ENCODE measurements at places on chromosomes 4 and X.

- no peak for DNase-seq
Observed at GRCh38 chrX:63754136-63754859, 30.7 kb downstream of the ARHGEF9 start.

DNA sequence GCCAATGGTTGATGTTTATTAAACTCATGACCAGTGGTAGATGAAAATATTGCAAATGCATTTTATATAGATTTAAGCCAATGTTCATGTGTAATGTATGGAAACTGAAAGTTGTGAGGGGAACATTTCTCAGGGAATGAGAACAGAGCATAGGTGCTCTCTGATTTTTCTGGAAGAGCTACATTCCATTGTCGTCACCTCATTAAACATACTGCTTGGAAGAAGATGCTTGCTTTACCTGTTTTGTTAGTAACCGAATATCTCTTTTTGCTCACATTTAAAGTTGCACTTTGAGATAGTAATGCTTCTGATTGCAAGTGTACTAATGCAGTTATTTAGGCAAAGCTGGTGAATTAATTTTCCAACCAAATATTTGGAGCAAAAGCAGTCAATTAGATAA, 93.8 kb upstream of the CLCN4 start:
- DNase-seq, result no peak

GRCh38 chrX:154441564-154441963, 2.4 kb upstream of the FAM50A start:
- DNase-seq, result no peak

DNA sequence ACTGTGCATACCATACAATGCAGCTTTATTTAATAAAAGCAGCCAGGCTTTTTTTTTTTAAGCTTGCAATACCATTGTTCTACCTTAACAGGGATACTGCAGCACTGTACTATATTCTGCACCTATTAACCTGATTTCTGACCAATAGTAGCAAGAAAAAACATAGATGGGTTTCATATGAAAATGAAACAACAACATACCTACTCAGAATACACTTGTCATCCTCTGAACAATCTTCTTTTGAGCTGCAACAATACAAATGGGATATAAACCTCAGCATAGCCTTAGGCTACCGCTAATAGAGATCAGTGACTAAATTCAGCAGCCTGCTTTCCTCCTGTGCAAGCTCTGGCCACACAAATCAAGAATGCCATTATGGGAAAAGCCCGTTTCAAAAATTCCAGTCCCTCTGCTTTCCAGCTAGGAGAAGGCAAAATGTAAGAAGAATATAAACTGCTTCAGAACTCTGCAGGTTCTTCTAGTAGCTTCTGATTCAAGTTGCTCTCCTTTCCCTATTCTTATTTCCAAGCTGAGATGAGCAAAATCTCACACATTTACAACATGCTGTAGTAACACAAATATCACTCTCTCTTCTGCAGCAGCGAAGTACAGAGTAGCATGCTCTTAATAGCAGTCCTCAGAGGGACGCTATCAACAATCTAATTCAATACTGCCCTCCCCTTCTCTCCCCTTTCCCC, 143.4 kb downstream of the KLHL13 start:
- DNase-seq, result no peak

GRCh38 chr4:57037982-57038604, 59.4 kb downstream of the POLR2B start:
- peak; percentile 14 for DNase-seq

- no peak for DNase-seq
Observed at GRCh38 chr4:43452948-43453347, 560.4 kb downstream of the GRXCR1 start.

GRCh38 chr4:163200727-163201349, 34.1 kb upstream of the NAF1 start:
- no peak for DNase-seq

DNA sequence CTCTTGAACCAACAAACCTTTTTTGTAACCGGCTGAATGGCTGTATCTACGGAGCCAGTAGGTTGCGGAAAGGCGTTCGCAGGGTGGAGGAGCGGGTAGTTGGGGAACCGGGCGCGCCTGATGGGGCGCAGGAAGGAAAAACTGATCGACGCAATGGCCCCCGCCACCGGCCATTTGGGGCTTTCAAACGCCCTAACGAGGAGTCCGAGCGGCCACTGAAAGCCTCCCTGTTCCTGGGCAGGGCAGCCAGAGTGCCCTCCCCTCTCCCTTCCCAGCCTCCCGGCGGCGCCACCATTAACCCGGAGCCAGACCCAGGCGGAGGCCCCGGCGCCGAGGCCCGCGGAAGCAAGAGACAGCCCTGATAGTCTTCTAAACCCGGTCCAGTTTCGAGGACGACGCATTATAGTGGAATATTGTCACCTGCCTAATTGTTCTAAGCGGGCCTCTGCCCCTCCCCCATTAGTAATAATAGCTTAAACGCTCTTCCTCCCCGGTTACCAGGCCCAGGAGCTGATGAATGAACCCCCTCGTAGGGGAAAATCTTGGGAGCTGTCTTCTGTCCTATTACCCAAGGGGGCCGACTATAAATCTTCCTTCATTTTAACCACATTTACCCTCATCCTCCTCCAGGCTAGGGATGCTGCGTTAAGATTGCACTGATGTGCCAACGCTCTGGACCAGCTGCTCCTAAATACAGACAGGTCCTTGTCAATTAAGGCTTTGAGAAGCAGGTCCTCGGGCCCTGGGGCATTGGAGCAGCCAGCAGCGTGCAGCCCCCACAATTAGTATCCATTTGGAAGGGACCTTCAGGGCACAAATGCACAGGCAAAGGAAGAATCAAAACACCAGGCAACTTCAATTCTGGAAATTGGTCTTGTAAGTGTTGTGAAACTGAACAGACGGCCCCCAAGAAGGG, 61.6 kb upstream of the TMEM33 start:
- DNase-seq, result no peak

- no peak for DNase-seq
Observed at GRCh38 chrX:683576-683975, 53.0 kb downstream of the SHOX start.

DNA sequence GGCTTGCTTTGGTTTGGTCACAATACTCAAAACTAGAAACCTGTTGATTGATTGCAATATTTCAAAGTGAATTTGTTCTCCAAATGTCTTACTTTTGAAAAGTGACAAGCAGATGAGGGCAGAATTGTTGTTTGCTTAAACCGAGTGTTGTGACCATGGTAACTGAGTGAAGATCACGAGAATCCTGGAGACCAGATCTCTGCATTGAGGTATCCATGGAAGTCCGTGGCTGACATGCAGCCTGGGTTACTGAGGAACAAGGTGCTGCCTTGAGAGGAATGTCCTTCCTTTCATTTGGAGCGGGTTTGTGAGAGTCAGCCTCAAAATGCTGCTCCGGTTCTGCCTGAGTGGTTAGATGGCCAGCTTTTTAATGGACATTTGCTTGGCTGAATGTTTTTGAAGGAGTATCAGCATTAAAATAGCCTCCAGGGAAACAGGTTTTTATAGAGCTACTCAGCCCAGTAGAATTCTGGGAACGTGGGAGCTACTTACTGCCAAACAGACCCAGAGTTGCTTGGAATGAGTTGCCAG, 31.3 kb downstream of the NYX start:
- no peak for DNase-seq

DNA sequence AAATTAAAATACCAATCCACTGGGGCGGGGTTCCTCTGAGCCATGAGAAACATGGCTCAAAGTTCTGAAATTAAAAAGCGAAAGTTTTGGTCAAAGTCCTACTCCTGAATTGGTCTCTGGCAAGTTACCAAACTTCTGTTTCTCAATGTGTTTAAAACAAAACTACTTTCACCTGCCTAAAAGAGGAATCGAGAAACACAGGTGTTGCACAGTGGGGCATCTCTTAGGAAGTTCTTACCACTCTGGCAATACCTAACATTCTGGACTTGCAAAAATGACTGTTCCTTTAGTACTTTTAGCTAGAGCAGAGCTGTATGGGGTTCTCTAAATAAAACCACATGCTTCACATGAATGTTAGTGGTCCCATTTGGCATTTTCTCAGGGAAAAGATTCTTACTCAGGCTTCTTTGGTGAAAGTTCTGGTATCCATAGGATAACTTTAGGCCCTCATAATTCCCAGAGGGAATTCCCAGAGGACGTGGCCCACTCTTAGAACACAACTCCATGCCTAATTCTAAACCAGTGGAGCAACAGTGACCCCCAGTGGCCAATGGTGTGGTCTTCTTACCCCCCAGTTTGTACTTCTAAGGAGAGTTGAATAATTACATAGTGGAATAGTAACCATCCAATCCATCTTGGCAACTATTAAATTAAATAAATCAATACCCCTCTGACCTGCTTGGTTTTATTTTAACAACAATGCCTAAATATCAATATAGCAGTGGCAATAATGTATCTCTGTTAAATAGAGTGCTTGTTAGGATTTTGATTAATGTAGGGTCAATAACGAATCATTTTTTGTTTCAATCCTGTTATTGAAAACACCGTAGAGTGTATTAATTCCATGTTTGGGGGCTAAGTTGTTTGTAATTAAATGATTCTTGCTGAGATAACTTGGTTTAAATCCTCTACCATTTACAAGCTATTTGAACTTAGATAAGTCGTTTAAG, 21.9 kb downstream of the BMP3 start:
- DNase-seq, result peak; percentile 25

GRCh38 chrX:12701628-12702027, 89.6 kb upstream of the PRPS2 start:
- peak; percentile 2 for DNase-seq

DNA sequence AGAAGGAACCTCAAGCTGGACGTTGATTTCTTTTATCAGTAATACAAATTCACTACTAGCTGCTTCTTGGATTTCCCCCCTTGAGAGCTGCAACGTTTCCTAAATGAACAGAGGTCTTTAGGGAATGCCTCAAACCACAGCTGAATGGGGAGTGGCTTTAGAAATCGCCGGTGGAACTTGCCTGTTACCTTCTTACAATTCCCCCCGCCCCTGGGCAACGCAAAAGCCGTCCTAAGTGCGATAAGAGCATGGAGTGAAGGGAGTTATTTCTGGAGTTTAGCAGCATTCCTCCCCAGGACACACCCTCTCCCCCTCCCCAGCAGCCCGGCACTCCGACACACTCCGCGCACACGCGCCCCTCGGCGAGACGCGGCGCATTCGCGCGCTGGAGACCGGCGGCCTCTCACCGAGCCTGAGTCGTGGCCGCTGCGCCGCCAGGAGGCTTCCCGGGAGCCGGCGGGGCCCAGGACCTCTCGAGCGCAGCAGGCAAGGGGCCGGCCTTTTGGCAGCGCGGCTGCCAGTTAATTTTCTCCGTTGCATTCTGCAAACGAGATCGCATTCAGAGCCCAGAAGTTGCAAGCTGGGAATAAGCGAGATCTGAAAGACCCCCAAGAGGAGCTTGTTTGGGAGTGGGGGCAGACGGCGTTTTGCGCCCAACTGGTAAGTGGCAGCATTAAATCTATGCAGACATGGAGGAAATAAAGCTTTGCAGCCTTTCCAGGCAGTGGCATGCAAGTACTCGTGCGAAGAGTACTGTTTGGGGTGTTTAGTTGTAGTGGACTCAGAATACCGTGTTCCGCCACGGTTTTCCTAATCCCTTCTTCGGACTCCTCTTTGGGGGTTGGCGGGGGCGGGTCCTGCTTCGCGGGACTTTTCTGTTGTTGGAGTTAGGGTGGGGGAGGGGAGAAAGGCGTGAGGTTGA, 134.7 kb downstream of the PALLD start:
- no peak for DNase-seq

- DNase-seq, result no peak
Observed at GRCh38 chr4:3520796-3521600, 11.2 kb downstream of the LRPAP1 start.

DNA sequence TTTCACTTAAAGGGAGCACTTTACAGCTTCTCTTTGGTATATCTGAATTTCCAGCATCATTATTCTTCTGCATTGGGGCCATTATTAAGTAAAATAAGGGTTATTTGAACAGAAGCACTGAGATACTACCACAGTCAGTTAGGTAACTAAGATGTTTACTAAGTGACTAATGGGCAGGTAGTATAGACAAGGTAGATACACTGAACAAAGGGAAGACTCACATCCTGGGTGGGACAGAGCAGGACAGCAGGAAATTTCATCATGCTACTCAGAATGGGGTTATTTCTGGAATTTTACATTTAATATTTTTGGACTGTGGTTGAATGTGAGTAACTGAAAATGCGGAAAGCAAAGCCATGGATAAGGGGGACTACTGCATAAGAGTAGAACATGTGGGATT, 316.0 kb downstream of the CCSER1 start:
- DNase-seq, result no peak

GRCh38 chrX:40502688-40503087, 78.1 kb upstream of the ATP6AP2 start:
- no peak for DNase-seq

GRCh38 chr4:15148199-15148598, 145.9 kb downstream of the CPEB2 start:
- no peak for DNase-seq

DNA sequence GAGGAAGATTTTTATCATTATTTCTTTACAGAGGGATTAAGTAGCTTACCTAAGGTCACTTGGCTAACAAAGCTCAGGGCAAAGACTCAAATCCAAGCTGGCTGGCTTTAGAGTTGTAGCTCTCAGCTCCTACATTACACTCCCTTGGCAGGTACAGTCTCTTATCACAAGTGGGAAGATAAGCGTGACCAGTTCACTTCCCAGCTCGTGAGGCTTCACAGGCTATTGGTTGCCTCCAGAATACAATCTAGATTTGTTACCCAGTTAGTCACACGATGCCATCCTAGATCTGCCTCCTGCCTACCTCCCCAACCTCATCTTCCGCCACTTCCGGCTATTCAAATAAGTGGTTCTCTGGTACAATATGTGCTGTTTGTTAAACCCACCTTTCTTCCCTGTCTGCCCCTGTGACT, 3.7 kb downstream of the MMRN1 start:
- DNase-seq, result no peak

All from stimulated activated CD4-positive, alpha-beta T cell treated with anti-CD3 and anti-CD28 coated beads, Interleukin-1b, Interleukin-23, amount 100 ng/mL, for 24 hours (primary cell).